CD4-positive, alpha-beta T cell treated with Interleukin-12 subunit alpha and Interleukin-12 subunit beta, for 1 hour (primary cell): ENCODE measurements at places on chromosomes 5 and 9.

DNA sequence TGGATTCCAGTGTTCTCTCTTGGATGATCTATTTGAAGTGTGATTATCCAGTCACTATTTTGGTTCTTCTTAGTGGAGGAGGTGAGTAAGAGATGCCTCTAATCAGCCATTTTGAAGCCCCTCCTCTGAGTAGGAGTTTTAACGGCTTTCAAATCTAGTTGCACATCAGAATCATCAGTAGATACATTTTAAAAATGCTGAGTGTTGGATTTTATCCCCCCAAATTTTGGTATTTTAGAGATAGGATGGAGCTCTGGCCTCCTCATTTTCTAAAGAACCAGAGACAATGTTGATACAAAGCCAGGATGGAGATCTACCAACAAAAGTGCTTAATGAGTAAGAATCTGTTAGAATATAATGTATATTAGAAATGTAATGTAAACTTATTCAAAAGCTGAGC is 1061.0 kb upstream of the WWC1 start:
- no peak for DNase-seq

DNA sequence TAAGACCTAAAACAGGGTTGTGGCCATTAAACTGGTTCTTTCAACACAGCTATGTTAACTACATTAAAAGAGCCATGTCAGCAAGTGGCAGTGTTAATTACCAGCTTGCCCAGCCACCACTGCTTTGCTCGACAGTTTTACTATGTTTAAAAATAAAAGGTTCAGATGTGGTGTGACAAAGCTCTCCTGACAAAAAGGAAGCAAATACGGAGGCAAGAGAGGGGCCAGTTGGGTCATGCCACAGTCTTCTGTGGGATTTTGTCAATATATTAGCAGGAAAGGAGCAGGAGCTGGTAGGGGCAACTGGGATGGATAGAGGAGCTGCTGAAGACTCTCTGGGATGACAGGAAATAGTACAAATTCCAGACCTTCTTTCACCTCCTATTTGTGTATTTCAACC is 113.5 kb upstream of the PCA3 start:
- no peak for DNase-seq

GRCh38 chr9:122988920-122989621 is 44.4 kb upstream of the GPR21 start:
- peak; percentile 1 for DNase-seq

DNA sequence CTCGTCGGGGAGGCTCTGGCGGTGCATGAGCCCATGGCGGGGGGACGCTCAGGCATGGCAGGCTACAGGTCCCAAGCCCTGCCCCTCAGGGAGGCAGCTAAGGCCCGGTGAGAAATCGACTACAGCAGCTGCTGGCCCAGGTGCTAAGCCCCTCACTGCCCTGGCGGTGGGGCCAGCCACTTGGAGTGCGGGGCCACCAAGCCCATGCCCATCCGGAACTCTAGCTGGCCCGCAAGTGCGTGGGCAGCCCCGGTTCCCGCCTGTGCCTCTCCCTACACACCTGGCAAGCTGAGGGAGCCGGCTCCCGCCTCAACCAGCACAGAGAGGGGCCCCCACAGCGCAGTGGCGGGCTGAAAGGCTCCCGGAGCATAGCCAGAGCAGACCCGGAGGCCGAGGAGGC is 1896.9 kb upstream of the CDH6 start:
- no peak for DNase-seq

- DNase-seq = no peak
These were observed 29.4 kb downstream of the SYK start for GRCh38 chr9:90830977-90831376.

DNA sequence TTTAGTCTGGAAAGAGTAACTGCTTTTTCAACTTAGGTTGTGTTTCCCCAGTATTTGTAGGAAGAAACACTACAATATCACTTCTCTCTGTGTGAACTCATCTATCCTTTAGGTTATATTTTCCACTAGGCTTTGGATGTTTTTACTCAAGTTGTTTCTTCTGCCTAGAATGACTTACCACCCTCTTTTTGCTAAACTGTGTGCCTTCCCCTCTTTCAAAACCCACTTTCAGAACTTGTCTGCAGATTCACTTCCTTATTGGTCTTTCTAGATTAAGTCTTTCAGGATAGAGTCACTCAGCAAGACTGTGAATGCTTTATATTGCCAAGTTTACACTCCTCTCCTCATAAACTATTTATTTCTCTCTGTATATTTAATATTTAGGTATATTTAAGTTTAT is 14.2 kb upstream of the CAST start:
- no peak for DNase-seq

DNA sequence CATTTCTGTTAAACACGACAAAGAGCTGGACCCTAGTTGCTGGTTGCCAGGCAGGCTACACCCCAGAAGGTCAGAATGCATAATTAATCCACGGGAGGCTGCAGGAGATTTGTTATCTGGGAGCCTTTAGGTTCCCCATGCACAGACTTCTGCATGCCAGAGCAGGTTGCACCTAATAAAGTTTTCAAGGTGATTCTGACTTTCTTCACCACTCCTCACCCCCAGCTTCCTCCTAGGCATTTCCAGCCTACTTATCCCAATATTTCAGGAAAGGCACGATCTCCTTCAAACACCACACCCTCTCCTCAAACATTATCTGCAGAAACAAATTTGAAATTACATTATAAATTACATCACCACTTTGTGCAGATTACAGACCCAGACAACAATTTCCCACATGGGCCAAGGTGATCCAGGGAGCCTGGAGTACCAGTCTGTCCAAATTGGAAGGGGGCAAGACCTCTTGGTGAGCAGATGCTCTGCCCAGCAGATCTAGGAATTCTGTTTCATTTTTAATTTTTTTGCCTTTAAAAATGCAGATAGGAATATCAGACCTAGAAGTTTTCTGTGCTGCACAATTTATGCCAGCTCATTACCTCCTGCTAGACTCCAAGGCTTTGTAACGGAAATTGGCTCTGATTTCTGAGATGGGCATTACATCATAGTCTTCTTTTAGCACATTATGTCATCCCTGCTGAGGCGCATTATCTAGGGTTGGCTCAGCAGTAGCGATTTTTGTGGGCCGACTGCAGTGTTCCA is 363.4 kb upstream of the SLC30A5 start:
- no peak for DNase-seq

GRCh38 chr5:178083922-178084321 is 29.4 kb upstream of the N4BP3 start:
- no peak for DNase-seq

DNA sequence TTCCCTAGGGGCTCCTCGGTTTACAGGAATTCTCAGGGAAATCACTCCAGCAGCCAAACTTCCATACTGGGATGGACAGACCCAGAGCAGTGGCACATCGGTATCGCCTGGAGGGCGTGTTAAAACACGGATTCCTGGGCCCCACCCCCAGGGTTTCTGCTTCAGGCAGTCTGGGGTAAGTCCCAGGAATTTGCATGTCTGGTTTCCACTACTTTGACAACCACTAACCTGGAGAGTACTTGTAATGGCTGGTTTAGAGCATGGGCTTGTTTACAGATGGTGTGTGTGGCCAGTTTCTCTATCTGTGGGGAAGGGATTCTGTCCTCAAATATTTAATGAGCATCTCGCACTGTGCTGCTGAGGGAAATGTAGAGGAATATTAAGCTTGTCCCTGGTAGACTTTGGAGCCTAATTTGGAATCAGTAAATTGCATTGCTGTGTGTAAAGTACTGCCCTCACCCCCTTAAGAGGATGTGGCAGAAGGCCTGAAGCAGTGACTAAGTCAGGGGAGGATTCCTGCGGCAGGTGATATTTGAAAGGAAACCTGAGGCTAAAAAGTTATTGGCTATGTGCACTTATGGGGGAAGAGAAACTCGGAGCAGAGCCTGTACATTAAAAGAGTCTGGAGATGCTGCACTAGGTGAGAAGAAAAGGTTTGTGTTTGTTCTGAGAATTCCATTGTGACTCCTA is 18.6 kb upstream of the TJP2 start:
- no peak for DNase-seq

- DNase-seq = no peak
These were observed 54.8 kb downstream of the PWWP2A start for GRCh38 chr5:160064417-160064810.

- no peak for DNase-seq
These were observed 50.5 kb downstream of the PDE4D start for GRCh38 chr5:59842999-59843398.

DNA sequence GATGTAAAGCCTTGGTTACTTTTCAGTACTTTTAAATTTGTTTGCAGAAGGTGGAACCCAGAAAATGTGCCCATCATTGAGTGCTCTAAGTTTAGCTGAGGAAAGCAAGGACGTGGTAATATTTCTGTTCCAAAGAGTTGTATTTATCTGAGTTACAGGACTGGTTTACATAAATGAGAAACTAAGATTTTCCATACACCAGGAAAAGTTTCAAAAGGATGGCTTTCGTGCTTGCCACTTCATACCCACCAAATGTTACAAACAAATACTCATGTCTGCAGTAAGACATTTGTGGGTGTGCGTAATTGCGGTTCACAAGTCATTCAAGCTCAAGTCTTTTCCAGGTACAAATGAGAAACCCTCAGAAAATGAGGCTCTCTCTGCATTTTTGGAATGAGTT is 68.1 kb downstream of the CWC27 start:
- DNase-seq = no peak

DNA sequence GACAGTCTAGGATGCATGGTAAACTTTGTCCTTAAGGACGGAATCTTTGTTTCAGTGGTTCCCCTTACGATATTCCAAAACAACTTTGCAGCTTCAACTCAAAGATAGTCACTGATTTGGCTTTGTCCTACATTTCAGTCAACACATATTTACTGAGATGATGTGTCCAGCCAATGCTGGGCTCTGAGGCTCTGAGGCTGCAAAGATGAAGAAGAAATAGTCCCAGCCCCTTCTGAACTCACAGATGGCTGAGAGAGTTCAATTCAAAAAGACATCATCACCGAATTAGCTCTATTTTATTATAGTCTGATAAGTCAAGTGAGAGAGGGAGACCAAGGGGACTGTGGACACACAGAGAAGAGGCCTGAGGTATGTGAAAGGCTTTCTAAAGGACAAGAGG is 544.0 kb downstream of the ACTL7B start:
- no peak for DNase-seq

GRCh38 chr9:94619026-94619425 is 20.3 kb downstream of the FBP1 start:
- DNase-seq = no peak

DNA sequence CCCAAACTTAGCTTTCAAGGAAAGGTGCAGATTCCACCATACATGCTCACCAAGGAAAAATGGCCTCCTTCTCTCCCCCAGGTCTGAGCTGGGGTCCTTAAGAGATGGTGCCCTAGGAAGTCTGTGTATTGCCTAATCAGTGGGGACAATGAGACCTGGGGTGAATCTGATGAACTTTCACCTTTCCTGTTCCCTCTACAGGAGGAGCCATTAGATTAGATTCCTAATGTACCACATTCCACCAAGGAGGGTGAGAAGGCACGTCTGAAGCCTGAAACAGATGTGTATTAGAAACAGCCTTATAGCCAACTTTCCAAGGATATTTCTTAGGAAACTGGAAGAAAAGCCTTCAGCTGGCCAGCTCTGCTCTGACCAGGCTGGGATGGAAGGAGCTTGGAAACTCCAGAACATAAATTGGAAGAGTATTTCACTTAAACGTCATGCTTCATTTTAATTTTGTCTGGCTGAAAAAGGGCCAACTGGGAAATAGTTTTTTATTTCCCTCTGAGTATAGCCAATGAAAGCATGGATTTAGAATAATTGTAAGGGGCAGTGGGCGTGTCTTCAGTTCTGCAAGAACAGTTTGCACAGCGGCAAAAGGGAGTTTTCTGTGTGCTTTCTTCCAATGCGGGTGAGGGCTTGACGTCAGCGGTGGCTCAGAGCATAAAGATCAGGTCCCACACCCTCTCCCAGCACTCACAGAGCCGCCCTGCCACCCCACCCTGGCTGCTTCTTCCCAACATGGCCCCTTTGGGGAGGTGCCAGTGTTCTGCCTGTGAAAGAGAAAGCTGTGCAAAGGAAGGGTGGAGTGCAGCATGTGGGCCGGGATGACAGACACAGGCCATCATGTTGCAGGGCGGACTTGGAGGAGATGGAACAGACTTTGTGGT is 210.9 kb downstream of the ESM1 start:
- no peak for DNase-seq

- no peak for DNase-seq
These were observed 198.1 kb downstream of the CHSY3 start for GRCh38 chr5:130102375-130102774.

- no peak for DNase-seq
These were observed 922 bp downstream of the CRHBP start for GRCh38 chr5:76953551-76954382.

- no peak for DNase-seq
These were observed 51.5 kb upstream of the SAP30L start for GRCh38 chr5:154394307-154394706.

DNA sequence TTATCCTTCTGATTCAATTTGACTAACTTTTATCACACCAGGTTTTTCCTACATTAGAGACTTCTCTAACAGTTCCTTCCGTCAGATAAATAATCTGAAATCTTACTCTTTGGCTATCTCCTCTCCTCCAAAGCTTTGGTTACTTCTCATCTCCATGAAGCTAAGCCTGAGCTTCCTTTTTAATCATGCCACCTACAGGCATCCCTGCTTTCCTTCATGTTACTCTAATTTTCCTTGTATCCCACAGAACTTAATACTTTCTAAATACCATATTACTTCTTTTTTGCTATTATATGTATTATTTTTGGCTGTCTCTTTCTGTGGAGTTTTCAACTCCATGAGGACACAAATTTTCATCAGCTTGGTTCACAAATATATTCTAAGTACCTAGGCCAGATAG is 49.7 kb downstream of the C9 start:
- DNase-seq = no peak

DNA sequence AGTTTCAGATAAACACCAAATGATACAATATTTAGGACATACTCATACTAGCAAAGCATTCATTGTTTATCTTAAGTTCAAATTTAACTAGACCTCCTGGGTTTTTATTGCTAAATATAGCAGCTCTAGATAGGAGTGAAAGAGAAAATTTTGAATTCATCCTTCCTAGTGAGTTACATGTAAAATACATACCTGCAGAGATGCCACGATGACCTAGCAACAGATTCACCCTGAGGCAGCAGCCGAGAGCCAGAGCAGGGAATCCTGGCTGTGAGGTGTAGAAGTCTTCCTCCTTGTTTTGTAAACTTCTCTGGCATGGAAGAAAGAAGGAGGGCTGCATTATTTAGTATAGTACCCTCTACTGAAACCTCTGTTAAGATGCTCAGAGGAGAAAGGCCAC is 25.9 kb upstream of the GABRP start:
- DNase-seq = no peak

GRCh38 chr5:66958201-66958979 is 238.2 kb downstream of the CD180 start:
- no peak for DNase-seq
